ENCODE measurements at places on chromosomes 16 and 17. TPM values are rescaled to one million over a fixed set of nuclear protein-coding genes. Genes with fewer than 3 reads are reported as not detected.
A peak's percentile ranks its signal among the peaks of the same experiment; 100 is the strongest.

SOST gene
- polyA plus RNA-seq: 15.1 TPM

FLII gene
- 139 TPM for polyA plus RNA-seq

SKAP1 gene
- polyA plus RNA-seq: 42.6 TPM

RNF222 gene
- polyA plus RNA-seq: not detected

CCL4 gene
- polyA plus RNA-seq: 3.9 TPM

SLFN14 gene
- polyA plus RNA-seq: not detected

KRT17 gene
- polyA plus RNA-seq: 5.5 TPM

KRT25 gene
- not detected for polyA plus RNA-seq

IL32 gene
- polyA plus RNA-seq: 495 TPM

P2RX5 gene
- not detected for polyA plus RNA-seq

HSF4 gene
- 26.7 TPM for polyA plus RNA-seq

DNA sequence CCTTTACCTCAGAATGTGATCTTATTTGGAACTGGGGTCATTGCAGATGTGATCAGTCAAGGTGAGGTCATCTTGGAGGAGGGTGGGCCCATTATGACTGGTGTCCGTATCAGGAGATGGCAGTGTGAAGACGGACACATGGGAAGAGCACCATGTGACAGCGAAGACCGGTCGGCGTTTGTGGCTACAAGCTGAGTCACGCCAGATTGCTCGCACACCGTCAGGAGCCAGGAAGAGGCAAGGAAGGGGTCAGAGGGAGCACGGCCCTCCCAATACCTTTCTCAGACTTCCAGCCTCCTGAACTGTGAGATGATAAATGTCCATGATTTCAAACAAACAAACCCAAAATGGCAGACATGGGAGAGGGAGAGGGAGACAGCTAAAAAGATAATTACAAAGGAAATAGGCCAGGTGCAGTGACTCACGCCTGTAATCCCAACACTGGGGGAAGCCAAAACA lies 13.2 kb downstream of the STARD3 start:
- DNase-seq: no peak

DNA sequence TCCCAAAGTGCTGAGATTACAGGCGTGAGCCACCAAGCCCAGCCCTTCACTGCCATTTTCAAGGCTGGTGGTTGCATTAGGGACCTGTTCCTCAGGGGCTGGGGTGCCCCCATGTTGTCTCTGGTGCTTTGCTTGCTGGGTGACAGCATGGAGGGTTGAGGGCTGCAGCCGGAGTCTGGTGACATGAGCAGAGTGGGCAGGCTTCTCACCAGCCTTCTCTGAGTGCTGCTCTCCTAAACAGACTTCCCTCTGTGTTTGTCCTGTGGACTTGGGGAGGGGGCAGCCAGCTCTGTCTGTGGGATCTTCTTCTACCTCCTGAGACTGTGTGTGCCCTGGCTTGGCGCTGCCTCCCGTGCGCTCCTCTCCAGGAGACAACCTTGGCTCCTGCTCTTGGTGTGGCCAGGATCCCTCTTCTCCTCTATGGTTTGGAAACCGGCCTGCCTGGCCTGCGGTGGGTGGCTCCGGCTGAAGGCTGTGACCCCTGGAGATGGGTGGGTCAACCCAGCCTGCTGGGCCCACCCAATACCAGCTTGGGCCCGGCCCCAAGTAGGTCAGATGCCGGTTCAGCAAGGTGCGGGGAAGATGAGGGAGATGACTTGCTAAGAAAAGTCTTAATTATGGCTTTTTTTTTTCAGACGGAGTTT lies 72.1 kb downstream of the PDPK1 start:
- DNase-seq: no peak

DNA sequence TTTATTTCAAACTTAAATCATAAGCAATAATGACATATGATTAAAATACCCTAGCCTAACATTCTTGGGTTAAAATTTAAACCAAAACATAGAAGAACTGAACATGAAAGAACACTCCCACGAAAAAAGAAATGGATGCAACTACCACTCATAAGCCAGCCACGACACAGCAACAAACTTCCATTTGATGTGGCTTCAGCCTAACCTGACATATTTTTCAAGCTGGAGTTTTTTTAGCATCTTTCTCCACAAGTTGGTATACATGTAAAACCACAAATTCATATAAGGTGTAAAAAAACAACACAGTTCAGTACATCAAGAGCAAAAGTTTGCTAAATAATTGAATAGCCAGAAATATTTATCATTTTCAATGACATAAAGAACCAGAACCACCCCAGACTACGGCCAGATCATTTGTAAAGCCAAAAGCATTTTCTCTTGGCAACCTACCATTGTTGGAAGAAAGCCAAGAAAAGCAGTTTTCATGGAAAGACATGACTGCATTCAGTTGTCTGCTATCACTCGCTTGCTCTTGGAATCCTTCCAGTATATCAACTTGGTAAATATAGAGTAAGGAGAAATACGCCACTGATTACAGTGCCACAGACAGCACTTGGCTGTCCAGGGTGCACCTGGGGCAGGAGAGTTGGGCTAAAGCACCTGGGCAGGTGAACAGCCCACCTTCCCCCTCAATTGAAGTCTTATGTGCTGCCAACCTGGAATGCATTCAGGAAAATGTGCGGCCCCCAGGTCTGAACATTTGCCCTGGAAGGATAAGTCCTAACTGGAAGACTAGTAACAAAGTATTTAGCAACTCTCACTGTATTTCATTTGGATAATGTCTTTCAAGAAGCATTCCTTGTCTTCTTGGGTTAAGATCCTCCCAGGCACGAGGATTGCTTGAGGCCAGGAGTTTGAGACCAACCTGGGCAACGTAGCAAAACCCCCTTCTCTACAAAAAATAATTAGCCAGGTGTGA lies 60.5 kb downstream of the CREBBP start:
- no peak for DNase-seq

- DNase-seq: no peak
These were observed 73.1 kb upstream of the TANC2 start for GRCh38 chr17:62892870-62893338.

GRCh38 chr17:76155988-76156661 lies 15.1 kb upstream of the FOXJ1 start:
- no peak for DNase-seq

DNA sequence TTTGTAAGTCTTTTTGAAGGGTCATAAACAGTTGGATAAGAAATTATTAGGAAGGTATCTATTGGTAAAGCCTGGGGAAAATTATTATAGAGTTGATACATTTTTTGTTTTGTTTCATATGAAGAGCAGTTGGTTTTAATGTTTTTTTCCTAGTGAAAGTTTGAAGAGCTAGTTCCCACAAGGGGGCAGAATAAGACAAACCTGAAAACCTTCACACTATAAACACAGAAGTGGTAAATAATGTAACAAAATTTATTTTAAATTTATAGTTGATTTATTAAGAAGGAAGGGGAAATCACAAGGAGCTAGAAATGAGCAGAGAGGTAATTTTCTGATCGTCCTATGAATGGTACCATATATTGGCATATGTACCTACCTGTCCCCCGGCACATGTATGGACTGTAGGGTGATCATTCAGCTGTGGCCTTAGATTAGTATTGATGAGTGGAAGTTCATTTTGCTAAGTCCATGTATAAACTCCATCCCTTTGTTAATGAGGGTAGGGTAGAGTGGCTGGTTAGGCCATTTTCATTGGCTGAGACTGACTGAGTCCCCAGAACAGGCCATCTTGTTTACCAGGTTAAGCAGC lies 116.3 kb downstream of the TANC2 start:
- DNase-seq: no peak

- DNase-seq: no peak
These were observed 23.3 kb upstream of the GINS2 start for GRCh38 chr16:85711982-85712587.

DNA sequence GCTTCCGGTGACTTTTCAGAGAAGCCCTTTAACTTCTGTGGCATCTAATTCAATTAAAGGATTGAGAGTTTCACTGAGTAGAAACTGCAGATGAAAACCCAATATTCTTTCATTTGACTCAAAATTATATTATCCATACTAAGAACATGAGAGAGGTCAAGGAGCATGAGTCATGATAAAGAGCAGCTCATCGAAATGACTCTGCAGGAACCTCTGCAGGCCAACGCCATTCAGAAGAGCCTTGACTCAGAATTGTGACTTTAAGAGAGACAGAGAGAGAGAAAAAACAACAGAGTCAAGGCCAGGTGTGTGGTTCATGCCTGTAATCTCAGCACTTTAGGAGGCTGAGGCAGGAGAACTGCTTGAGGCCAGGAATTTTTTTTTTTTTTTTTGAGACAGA lies 417.2 kb upstream of the XYLT1 start:
- no peak for DNase-seq

GRCh38 chr16:57632568-57632967 lies 4.1 kb downstream of the ADGRG1 start:
- no peak for DNase-seq

- no peak for DNase-seq
These were observed 107.0 kb downstream of the RMI2 start for GRCh38 chr16:11452298-11452697.

DNA sequence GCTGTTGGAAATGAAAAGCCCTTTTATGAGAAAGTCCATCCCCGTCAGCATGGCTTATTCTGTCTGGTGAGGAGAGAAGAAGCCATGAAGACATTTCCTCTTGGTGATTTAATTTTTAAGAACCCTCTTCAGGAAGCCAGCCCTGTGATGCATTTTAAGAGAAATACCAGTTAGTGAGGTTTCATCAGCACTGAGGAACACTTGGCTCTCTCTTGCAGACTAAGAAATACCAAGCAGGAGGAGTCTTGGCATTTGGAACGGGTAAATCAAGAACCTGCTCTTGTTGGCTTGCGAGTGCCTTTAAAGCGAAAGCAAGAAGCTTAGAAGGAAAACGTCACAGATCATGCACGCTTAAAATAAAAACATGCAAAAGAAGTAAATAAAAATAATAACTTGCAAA lies 17.5 kb downstream of the RAB11FIP3 start:
- no peak for DNase-seq

- DNase-seq: no peak
These were observed 11.6 kb downstream of the RCVRN start for GRCh38 chr17:9893411-9894012.

DNA sequence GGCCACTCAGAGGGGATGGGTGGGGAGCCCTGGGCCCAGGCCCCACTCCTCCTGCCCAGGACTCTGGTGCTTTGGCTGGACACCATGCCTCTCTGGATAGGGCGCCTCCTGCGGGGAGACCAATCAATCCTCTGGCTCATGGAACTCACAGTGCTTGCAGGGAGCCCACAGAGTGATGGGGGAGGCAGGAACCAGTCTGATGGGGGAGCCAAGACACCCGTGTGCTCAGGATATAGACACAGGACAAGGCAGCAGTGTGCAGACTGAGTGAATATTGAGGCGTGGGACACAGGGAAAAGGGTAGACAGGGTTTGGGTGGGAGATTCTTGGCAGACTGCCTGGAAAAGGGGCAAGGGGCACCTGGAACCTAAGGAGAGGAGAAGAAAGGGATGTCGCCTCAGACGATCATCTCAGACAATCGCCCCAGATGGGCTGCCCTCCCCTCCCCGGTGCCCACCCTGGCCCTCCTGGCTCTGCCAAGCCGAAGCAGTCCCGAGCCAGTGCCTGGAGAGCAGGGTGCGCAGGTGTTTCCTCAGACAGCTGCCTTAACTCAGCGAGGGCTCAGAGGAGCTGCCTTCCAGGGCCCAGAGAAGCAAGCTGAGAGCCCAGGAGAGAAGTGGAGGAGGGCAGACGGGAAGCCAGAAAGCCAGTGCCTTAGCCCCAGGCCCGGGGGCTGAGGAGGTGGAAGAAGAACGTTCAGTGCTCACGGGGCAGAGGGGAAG lies 37.4 kb upstream of the DLX4 start:
- DNase-seq: no peak

- no peak for DNase-seq
These were observed 224.2 kb downstream of the CBLN1 start for GRCh38 chr16:49057391-49057790.

GRCh38 chr16:56732366-56732765 lies 2.4 kb downstream of the NUP93 start:
- no peak for DNase-seq

- peak; percentile 28 for DNase-seq
These were observed 28.0 kb downstream of the BLMH start for GRCh38 chr17:30263552-30264333.

- no peak for DNase-seq
These were observed 48.9 kb downstream of the ZCCHC14 start for GRCh38 chr16:87443964-87444363.

GRCh38 chr16:17744921-17745572 lies 274.3 kb upstream of the XYLT1 start:
- peak; percentile 54 for DNase-seq

DNA sequence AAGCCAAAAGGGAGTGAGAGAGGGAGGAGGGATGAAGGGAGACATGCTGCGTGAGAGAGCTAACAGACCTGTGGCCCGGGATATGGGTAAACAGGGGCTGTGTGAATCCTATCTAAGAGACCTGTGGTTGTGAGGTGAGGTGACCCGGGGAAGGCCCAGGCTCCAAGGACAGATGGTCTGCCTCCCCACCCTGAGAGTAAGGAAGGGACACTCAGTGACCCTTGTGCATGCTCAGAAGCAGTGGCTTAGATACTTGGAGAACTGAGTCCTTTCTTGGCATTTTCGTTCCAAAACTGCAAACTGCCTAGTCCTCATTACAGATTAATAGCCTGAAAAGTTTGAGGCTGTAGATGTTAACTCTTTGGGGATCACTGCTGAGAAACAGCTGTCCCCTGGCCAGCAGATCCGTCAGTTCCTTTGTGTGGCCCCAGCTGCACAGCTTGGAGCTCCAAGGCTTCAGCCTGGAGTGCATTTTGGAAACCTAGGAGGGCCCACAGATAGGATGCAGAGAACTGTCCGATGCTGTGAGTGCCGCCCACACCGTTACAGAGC lies 121.6 kb downstream of the SMG6 start:
- DNase-seq: no peak

GRCh38 chr17:68368387-68368786 lies 77.1 kb downstream of the ARSG start:
- no peak for DNase-seq
